ENCODE measurements at places on chromosomes 16 and 17.

GRCh38 chr17:7234083-7234951 is at the start of gene DVL2:
TSS of gene DVL2 (minus strand) at chr17:7234517. CDS start at chr17:7234262, 255 bp downstream.
- peak; percentile 98 for DNase-seq

DNA sequence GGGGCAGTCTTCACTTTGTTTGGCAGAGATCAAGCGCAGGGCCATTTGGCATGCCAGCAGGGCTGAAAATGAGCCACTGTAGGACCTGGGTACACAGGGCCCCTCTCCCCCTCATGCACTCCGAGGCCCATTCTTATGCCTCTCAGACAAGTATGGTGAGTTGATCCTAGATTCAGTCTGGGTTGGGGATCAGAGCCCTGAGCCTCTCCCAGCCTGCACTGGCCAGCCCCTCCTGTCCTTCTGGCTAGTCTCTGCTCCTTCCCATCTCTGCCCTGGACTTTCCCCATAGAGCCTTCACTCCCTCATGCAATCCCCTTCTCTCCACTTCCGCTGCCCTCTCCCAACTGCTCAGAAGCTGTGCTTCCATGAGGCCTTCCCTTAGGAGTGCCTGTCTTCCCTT is 31.0 kb downstream of the SMARCE1 start:
- no peak for DNase-seq

DNA sequence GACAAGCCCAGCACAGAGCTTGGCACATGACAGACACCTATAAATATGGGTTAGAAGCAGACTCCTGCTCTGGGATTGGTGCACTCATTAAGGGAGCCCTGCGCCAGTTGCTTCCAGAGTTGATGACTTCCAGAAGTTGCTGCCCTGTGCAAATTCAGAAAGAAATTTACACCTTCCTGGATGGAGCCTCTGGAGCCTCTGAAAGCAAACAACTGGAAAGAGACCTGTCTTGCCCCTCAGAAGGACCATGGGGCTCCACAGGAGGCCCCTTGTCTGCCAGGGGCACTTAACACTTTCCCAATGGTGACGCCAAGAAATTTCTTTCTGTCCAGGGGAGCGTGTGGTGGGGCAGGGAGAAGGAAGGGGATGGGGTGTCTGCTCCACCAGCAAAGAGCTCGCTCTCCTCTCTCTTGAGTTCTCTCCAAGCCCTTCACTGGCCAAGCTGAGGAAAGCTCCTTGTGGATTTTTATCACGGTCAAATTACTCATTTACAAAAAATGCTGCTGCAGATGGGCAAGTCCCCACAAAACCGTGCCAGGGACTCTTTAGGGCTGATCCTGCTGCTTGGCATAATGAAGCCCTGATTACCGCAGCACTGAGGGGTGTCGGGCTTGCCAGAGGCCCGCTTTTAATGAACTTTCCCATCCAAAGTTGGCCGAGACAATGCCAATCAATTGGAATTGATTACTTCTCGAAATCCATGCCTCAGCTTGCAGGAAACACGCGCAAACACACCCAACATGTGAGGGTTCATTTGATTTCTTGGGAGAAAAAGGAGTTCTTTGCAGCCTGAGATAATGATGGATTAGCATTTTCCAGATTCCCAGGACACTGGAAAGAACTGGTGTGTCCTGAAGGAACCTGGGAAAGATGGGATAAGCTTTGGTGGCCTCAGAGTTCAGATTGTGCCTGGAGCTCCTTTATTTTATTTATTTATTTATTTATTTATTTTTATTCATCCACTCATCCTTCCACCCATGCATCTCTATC is 583.6 kb upstream of the CDH5 start:
- DNase-seq: no peak

- DNase-seq: no peak
Measured at GRCh38 chr16:27452569-27453493, 50.9 kb downstream of the IL21R start.

DNA sequence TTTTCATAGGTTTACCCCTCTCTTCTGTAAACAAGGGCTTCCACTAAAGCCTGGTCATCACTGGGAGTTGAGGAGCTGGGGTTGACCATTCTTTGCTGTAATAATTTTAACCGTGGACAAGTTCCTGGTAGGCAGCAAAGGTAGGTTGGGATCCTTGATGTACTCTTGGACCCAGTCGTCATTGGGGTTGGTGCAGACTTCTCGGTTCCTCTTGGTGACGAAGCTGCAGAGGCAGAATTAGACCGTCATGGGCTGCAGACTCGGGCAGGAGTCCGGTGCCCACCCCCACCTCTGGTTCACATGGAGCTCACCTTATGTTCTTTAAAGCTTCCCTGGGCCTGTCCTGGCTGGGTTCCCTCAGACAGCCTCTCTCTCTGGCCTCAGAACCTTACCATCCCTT is 3.8 kb downstream of the CCL16 start:
- DNase-seq: no peak

DNA sequence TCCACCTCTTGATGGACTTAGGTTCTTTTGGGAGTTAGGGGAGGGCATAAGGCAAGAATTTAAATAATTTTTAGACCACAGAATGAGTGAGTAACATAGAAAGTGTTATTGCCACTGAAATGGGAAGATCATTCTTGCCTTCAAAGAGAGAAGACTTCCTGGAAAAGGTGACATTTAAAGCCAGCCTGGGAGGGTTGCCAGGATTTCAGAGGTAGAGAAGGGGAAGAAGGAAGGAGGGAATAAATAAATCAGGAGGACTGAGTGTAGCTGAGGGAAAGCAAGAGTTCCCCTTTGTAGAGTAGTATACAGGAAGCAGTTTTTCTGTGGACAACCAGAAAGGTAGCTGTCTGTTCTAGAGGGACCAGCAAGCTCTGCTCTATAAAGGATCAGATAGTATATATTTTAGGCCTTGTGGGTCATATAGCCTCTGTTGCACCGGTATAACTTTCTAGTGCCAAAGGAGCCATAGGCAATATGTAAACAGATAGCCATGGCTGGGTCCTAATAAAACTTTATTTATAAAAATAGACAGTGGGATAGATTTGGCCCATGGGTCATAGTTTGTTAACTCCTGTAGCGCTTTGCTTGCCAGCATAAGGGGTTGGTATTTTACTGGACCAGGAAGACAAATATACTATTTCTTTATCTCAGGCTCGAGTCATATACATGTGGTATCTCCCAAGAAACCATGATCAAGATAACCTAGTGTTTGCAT is 147.2 kb upstream of the CACNG5 start:
- DNase-seq: no peak

- DNase-seq: no peak
Measured at GRCh38 chr17:72691586-72691985, 400.9 kb downstream of the SLC39A11 start.

- no peak for DNase-seq
Measured at GRCh38 chr17:66426397-66427033, 124.1 kb downstream of the PRKCA start.

DNA sequence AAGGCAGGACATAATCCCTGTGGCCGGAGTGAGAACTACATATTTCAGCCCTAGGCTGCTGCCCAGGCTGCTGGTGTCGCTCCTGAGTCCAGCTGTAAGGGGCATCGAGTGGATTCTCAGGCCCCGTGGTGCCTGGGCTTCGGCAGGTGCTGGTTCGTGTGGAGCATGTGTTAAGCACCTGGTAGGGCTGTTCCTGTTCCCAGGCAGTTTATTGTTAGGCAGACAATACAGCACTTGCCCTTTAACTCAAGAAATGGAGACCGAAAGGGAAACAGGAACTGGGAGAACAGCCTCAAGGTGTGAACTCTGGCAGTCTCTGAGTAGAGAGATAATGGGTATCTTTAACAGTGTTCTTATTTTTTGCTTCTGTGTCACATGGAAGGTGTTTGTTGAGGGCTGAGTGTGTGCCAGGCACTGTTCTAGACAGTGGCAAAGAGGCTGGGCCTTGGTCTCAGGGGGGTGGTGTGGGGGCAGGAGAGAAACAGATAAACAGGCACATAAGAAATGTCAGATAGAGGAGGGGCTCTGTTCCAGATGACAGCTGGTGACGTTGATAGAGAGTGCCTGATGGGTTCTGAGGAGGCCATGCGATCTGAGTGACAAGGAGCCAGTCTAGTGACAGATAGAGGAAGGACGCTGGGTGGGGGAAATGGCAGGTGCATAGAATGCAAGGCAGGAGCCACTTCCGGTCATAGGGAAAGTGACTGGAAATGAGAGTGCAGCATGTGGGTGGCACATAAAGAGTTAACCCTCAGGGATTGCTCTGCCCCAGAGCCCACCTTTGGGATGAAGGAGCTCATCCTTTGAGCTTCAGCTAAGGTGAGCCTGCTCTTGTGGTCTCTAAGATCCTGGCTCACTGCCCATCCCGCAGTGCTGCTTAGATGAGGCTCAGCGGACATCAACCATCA is 33.8 kb downstream of the EPN2 start:
- no peak for DNase-seq

GRCh38 chr17:6408735-6409134 is 26.2 kb downstream of the AIPL1 start:
- DNase-seq: no peak

DNA sequence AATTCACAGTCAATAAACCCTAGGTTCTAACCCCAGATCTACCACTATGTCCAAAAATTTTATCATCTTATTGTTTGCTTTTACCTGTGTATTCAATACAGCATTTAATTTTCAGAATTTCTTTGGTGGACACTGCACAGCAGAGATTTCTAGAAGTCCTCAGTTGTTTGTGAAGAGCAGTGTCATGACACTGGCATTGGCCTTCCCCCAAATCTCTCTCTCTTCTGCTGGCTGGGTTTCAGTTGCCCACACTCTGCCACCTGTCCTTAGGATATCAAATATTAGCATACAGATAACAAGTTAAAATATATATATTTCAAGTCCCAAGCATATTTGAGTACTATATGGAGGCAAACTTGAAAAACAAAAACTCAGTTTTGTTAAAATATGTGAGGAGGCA is 2.0 kb upstream of the THUMPD1 start:
- DNase-seq: no peak

- DNase-seq: no peak
Measured at GRCh38 chr16:57764341-57765159, 29.0 kb downstream of the KATNB1 start.

DNA sequence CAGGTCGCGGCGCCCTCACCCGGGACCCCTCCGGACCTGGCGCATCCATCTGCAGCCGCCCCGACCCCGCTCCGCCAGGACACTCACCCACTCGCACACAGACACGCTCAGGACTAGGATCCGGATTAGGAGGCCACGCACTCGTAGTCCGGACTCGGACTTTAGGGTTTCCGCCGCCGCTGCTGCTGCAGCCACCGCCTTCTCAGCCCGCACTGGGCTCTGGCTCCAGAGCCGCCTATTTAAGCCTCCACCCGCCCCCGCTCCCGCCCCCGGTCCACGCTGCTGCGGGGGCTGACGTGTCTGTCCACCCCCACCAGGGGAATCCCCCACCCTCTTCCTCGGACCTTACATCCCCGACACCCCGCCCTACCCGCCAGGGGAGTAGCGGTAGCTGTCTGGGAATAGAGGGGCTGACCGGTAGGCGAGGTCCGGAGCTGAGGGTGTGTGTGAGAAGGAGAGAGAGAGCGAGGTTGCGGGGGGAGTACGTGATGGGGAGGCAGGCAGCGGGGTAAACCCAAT is at the start of gene RRAD:
Gene RRAD, minus strand, starts transcription at position 214 of the 519 bp plus-strand sequence. CDS start 356 bp downstream, outside the sequence.
- no peak for DNase-seq

- DNase-seq: no peak
Measured at GRCh38 chr17:5378566-5379207, 40.8 kb downstream of the NUP88 start.

DNA sequence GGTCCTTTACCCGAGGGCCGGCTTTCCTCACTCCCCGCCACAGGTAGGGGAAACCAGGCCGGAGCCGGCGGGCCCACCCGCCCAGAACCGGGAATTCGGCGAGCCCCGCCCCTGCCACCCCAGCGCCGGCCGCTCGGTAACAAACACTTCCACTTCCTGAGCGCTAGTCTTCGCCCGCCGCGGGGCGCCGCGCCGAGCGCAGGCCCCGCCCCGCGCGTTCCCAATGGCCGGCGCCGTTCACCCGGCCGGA is 224 bp upstream of the NHERF1 start:
- no peak for DNase-seq

DNA sequence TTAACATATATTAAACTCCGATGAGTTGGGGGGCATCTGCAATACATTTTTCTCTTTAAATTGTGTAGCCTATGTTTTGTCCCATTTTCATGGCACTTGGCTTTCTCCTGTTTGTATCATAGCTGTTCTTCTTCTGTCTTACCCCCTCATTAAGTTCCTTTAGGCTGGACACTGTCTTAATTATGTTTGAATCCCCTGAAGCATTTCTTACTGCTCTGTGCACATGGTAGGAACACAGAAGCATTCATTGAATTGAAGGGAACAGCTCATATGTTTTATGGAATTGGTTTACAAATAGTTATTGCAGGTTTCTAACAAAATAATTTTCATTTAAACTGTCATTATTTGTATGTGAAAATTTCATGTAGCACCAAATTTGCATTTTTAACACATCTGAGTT is 176.8 kb downstream of the TANC2 start:
- no peak for DNase-seq

DNA sequence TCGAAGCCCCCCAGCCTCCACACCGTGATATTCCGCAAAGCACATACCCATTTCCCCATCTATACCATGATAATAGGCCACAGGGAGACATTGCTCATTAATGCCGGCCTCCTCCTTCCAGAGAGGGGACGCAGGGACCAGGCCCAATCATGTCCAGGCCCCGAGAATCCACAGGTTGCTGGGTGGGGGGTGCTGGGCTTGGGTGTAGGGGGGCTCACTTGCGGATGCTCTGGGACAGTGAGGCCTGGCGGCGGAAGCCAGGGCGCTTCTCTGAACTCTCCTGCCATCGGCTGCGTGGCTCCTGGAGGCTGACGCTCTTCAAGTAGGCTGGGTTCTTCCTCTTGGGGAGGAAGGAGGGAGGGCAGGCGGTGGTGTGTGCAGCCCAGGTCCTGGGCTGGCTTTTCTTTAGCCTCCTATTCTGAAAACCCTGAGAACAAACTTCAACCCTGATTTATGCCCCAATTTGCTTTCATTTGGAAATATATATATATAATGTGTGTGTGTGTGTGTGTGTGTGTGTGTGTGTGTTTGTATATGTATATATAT is 12.2 kb downstream of the AANAT start:
- no peak for DNase-seq

Data from NCI-H748 treated with DMSO at 0.1 percent for 48 hours (cell line).